ENCODE measurements at places on chromosomes 1 and 21.
A peak's percentile ranks its signal among the peaks of the same experiment; 100 is the strongest.

DNA sequence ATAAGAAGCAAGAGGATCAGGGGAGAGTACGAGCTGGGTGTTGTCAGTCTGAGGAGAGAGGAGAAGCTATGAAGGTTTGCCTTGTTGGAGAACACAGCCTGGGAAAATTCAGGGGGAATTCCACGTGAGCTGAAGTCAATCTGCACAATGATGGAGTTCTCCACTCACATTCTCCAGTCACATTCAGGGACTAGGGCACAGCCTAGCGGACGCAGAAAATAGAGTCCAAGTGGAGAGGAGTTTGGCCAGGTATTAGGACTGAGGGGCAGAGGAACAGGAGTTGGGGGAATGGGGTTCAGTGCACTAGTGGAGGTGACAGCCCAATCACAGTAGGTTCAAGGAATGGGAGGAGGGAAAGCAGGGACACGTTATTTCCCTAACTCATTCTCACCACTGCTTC is 124.0 kb downstream of the KCNH1 start:
- DNase-seq, result no peak

DNA sequence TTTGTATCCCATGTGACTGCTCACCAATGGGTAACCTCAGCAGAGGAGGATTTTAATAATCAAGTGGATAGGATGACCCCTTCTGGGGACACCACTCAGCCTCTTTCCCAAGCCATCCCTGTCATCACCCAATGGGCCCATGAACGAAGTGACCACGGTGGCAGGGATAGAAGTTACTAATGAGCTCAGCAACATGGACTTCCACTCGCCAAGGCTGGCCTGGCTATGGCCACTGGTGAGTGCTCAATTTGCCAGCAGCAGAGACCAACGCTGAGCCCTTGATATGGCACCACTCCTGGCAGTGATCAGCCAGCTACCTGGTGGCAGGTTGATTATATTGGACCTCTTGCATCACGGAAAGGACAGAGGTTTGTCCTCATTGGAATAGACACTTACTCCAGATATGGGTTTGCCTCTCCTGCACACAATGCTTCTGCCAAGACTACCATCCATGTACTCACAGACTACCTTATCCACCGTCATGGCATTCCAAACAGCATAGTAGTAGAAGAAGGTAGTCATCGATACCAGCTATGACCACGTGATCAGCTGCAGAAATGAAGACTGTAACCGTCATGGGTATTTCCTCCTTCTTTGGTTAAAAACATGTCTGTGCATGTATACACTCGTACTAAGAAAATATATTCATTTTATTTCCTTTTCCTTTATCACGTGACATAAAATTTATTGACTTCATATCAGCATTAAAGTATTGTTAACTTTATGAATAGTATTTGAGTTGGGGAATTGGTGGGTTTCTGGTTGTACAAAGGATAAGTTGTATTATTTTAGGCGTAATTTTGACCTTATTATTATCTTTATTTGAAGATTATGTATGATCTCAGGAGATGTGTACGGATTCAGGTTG is 562.6 kb downstream of the PTPRU start:
- DNase-seq, result no peak

DNA sequence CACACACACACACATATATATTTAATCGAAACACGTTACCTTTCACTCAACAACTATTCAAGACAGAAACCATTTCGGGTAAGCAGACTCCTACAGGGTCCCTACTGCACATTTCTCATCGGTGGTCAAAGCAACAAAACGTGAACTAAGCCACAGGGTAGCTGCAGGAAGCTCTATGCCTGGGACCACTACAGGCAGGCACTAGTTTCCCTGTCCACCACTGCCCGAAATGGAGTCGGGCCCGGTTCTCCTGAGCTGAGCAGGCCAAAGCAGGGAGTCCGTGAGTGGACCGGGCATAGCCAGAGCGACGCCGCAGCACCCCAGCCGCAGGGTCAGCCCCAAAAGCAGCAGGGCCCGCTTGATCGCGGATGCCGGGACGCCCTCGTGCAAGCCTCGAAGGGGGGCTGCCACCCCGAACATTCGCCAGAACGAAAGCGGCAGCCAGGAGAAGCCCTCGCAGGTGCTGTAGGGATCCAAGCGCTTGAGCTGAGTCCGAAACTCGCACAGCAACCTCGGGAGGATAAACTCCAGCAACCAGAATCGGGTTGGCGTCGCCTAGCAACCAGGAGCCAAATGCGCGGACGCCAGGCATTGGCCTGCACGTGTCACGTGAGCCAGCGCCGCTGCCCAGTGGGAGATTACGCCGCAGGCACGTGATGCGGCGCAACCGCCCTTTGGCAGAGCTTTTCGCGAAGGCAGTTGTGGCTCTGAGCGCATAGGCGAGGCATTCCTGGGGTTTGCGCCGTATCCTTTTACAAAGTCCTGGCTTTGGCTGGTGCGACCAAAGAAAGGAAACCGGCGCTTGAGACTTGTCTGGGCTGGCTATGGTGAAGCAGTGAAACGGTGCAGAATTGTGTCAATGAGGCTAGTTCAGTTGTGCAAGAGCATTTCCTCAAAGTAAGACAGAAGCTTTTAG is 13.9 kb upstream of the DDI2 start:
- peak; percentile 93 for DNase-seq

- no peak for DNase-seq
These were observed 55.0 kb upstream of the USH2A start for GRCh38 chr1:216478238-216478637.

- DNase-seq, result no peak
These were observed 61.3 kb downstream of the CDK18 start for GRCh38 chr1:205565799-205566198.

DNA sequence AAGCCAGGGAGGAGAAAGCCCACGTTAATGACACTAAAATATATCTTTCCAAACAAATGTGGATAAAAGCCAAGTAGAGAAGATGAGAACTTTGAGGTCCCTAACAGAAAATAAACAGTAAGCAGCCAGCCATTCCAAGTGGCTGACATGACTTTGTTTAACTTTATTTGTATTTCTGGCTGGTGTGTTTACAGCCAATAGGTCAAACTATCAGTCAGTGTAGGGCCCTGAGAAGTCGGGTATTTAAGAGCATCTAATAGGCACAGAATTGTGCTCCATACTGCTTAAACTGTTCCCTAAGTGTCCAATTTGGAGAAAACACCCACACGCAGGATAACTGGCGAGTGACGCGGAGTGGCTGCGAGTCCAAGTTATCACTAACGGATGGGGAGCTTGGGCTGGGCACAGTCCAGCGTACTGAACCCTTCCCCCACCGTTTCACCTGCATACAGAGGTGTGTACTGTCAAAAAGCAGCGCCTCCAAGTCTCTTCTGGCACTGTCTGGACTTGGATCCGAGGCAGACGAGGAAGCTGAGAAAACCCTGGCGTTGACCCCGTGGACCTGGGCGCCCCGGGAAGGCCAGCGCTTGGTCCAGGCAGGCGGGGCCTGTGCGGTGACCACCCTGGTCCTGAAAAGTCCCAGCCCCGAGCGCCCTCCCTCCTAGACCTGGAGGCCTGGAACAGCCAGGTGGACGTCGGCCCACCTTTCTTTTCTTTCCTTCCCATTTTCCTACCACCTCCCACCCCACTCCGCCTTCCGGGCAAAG is 662 bp upstream of the LGALS8 start:
- DNase-seq, result no peak

DNA sequence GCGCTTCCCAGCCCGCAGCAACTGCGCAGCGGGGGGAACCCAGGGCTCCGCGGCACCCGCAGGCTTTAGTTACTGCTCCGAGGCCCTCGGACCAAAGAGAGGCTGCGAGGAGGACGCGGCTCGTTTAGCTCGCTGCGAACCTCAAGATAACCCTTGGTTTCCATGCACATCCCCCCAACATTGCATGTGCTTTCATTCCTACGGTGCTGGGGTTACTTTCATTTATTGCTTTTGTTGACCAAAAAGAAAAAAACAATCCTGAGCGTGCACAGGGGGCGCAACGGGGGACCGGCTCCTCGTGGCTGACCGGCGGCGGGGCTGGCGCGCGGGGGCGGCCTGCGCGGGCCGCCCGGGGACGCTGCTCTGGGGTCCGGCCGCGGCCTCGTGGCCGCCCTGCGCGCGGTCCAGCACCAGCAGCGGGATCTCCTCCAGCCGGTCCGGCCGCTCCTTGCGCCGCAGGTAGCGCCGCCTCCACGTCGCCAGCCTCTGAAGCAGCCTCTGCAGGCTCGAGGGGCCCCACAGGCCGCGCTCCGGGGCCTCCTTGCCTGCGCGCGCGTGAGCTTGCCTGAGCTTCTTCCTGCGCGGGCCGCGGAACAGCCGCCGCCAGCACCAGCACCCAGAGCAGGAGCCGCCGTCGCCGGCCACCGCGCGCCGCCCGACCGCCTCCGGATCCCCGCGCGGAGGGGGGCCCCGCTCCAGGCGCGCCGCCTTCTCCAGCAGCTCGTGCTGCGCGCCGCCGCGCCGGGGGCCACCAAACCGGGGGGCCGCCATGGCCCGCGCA is 77.4 kb downstream of the DESI2 start:
- peak; percentile 11 for DNase-seq

DNA sequence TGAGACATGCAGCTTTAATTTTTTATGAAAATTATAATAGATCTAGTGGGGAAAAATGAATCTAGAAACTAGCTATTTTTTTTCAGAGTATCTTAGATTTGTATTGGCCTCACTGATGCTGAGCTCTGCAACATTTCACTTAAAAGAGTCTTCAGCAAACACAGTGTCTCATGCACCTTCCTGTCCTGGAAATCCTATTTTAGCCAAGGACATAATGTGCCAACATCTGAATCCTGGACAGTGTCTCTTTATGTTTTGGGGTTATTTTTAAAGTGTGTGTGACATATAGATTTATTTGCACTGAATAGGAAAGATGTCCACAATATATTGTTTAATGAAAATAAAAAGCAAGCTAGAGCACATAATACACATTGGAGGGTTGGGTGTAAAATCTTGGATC is 199.1 kb upstream of the FMN2 start:
- DNase-seq, result no peak

GRCh38 chr1:2185880-2186855 is 8.4 kb downstream of the FAAP20 start:
- no peak for DNase-seq

- no peak for DNase-seq
These were observed 54.6 kb downstream of the STXBP3 start for GRCh38 chr1:108801101-108801500.

DNA sequence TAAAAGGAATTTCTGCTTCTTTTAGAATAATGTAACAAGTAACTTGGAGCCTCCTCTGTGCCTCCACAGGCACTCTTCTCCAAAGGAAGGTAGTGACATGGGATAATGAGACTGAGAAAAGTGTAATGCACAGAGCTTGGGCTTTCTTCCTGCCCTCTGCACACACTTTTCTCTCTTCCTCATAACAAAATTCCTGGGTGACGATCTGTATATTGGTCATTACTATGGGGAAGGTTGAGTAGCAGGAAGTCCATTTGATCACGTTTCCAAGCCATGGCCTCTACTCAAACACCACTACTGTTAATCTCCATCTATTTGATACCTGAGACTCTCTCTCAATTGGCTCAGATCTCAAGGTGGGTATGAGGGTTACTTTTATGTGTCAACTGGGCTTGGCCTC is 113.9 kb downstream of the GRIK1 start:
- no peak for DNase-seq

DNA sequence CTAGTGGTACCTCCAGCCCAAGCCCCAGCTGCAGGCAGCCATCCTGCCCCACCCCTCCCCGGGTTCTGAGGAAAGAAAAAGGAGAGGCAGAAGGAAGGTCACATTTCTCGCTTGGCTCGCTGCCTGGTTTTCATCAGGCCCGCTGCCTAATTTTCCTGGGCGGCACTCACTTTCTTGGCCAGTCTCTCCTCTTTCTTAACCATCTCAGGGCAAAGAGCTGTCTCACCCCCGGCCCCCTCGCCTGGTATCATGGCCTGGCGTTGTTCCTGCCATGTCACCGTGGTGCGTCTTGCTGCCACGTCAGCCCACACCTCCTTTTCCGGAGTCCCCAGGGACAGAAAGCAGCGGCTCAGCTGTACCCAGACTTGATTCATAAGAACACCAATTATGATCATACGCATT is 26.6 kb upstream of the CASZ1 start:
- DNase-seq, result no peak

GRCh38 chr1:61050541-61051442 is 31.6 kb upstream of the NFIA start:
- DNase-seq, result no peak

DNA sequence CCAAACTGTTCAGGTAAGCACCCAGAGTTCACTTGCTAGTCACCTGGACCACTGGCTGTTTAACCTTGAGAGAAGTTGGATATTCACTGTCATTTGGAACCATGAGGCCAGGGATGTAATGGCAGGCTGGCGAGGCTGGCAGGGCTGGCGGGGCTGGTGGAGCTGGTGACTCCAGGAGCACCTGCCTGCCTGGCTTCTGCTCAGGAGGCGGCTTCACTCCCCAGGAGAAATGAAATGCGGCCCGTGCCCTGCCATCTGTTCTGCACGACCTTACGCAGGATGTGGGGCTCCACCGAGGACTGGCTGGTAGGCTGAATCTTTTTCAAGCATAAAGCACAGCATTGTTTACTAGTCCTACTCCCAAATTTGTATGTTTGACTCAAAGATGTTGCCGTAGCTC is 22.7 kb upstream of the MX1 start:
- no peak for DNase-seq

DNA sequence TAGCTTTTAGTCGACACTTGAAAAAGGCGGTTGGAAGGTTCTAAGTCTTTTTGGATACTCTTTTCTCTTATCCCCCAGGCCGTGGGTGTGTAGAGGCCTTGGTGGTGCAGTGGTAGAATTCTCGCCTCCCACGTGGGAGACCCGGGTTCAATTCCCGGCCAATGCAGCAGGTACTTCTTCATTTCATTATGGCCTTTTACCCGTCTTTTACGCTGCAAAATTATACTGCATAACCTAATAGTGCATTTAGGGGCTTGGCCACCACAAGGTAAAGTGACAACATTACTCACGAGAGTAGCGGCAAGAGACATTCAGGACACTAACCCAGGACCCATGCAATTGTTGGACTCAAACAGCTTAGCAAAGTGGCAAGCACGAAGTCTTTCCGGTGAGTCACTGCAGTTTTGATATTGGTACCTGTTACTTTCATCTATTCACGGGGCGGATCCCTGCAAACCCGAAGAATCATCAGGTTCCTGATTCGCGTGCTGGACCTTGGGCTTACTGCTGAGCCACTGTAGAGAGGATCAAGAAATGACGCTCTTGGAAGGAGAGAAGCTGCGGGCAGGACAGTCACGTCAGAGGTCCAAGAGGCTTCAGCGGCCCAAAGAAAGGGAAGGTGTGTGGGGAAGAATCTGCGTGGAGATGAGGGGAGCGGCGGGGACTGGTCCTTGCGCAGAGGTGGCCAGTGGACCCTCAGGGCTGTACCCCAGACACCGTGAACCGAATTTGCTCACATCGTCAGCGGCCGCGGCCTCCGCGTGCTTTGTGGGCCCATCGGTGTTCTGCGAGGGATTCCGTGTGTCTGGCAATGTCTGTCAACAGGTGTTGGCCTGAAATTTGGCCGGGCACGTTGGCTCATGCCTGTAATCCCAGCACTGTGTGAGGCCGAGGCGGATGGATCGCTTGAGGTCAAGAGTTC is 12.9 kb upstream of the RNU1-4 start:
- peak; percentile 35 for DNase-seq

Measured in CD4-positive, alpha-beta T cell treated with Interleukin-12 subunit alpha and Interleukin-12 subunit beta, for 1 hour (primary cell).